ENCODE measurements at places on chromosomes 3 and 15.

DNA sequence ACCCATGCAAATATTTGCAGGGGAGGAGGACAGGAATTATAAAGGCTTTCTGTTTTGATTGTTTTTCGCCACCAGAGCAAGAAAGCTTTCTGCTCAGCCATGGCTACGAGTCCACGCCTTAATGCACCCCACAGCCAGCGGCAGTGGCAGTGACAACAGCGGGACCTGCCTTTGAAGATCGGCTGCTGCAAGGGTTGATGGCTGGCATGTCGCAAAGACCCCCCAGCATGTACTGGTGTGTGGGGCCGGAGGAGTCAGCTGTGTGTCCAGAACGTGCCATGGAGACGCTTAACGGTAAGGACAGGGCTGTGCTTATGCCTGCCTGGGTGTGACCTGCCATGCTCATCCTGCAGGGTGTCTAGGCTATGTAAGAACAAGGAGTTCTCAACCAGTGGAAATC, 5.3 kb downstream of the LRRK1 start:
- no peak for DNase-seq

DNA sequence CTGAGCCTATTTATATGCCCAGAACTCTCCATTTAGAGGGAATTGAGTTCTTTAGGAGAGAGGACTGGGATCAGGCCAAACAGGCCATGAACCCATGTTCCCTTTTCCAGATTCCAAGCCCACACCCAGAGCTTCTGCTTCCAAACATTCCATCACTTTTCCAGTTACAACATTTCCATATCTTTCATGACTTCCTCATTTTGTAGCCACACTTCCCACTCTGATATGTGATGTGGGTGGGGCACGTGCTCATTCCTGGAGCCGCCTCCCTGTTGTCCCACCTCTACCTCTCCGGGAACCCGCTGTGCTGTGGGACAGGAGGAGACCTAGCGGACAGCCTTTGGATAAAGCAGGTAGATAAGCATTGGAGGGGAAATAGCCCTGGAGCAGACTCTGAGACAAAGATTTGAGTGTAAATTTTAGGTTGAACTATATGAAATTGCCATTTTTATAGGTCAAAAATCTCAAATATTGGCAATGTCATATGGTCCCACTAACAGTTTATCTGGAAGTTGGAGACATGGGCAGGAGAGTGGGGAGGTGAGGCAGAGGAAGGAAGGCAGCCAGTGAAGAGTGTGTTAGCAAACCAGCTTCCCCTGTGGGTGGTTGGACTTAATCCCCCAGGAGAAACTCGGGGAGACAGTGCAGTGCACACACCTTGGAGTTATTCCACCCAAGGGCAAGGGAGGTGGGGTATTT, 31.8 kb downstream of the CYP8B1 start:
- no peak for DNase-seq

DNA sequence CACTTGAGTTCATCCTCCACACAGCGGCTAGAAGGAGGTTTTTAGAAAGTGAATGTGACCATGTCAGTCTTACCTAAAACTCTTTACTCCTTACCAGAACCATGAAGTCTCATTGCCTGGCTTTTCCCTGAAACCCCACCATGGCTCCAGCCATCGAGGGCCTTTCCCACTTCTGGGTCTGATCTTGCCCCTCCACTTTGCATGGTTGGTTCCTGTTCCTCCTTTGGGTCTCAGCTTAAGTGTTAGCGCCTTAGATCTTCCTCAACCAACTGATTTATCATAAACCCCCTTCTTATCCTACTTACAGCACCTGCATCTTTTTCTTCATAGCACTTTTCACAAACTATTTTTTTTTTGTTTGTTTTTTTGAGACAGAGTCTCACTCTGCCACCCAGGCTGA, 45.9 kb upstream of the ULK4 start:
- DNase-seq, result no peak

GRCh38 chr15:40242213-40242599, 3.3 kb downstream of the PAK6 start:
- no peak for DNase-seq

- no peak for DNase-seq
Measured at GRCh38 chr3:56826831-56827722, 25.3 kb upstream of the ARHGEF3 start.

- no peak for DNase-seq
Measured at GRCh38 chr3:194584866-194585265, 48.4 kb downstream of the TMEM44 start.

GRCh38 chr15:88309363-88309762, 52.8 kb upstream of the NTRK3 start:
- DNase-seq, result no peak

- DNase-seq, result no peak
Measured at GRCh38 chr3:155332716-155333115, 39.2 kb upstream of the STRIT1 start.

- no peak for DNase-seq
Measured at GRCh38 chr15:69653846-69654245, 201.2 kb downstream of the RPLP1 start.

DNA sequence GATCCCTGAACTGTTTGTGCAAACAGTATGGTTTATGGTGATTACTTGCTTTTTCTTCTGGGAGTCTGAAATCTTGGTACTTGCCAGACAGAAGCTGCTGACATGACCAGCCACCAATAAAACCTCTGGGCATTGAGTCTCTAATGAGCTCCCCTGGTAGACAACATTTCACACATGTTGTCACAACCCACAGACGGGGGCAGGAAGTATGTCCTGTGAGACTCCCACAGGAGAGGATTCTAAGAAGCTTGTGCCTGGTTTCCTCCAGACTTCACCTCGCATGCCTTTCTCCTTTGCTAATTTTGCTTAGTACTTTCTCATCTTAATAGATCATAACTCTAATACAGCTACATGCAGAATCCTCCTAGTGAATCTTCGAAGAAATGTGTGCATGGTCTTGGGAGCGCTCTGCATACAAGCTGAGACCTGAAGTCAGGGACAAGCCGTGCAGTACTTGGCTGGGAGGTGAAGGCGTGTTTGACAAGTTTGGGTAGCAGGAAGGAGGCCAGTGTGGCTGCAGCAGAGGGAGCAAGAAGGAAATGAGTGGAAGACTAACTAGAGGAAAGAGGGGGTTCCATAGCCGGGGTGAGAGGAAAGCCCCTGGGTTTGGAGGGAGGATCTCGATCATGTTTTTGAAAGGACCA, 49.0 kb downstream of the B3GNT5 start:
- no peak for DNase-seq
